SK-N-DZ (cell line): ENCODE measurements at places on chromosomes 4 and X.

- DNase-seq = no peak
These were observed 512.6 kb upstream of the FAM241A start for GRCh38 chr4:111632641-111633151.

- DNase-seq = no peak
These were observed 446 bp upstream of the FAM50A start for GRCh38 chrX:154443479-154443910.

- no peak for DNase-seq
These were observed 313.2 kb downstream of the PACRGL start for GRCh38 chr4:21013501-21013900.

DNA sequence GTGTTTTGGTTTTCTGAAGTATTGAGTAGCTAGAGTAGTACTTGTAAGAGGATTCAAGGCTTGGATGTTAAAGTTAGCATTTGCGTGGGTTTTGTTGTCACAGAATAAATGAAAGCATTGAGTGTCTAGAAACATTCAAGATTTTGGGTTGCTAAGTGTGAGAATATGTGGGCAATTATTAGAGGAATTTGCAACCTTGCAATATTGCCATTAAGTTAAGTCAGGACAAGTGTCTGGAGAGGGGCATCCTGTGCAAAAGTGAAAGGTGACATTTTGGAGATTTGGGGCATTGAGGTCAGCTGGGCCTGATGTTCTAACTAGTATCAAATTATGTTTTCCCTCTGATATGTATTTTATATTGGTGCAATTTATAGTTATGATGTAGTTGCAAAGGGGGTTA lies 533.9 kb upstream of the GRID2 start:
- no peak for DNase-seq

GRCh38 chrX:53305219-53305995 lies 24.0 kb upstream of the IQSEC2 start:
- DNase-seq = no peak

GRCh38 chrX:142096253-142096652 lies 108.8 kb downstream of the MAGEC2 start:
- DNase-seq = no peak

DNA sequence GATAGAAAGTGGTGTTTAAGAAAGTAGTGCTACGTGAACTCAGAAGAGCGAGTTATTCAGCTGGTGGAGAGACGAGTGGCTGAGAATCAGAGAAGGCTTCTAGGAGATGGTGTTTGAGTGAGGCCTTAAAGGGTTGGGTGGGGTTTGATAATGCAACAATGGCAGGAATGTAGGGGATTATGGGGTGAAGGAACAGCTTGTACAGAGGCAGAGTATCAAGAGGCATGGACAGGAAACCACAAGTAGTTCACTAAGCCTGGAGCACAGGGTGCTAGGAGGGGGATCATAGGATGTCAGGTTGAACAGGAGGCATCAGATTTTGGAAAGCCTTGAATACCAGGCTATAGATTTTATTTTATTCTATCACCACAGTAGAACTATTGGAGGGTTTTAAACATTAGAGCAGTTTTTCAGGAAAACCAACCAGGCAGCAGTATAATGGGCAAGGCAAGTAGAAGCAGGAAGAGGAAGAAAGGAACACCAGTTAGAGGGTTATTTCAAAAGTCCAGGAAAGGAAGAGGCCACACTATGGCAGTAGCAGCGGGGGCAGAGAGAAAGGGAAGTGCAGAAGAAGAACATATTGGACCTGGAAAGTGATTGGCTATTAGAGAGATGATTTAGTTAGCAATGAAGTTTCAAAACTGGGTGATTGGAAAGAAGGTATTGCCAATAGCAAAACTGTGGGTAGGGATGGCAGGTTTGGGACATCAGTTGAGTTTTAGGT lies 99.2 kb downstream of the DOCK11 start:
- no peak for DNase-seq

DNA sequence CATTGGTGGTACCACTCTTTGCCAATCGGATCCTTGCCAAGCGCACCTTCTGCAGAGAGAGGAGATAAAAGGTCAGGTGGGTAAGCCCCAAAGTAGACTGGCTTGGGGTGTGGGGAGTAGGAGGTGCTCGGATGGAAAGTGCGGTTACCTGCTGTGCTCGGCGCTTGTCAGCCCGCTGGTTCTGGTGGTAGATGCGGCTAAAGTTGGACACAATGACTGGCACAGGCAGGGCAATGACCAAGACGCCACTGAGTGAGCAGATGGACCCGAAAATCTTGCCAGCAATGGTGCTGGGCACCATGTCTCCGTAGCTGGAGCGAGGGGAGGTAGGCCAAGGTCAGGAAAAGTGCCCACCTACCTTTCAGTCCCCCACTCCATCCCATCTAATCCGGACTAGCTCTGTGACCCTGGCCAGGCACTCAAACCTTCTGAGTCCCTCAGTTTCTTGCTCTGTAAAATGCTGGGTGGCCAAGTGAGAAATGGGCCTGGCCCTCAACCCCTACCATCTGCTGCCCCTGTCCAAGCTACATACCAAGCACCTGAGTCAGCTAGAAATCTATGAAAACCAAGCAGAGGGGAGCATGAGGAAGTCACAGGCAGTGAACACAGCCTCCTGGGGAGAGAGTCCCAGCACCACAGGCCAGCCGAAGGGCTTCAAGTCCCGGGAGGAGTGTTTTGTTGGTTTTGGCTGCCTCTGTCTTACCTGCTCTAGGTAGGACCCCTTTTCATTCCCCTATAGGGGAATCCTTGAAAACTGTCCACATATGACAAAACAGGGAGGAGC lies 4.7 kb downstream of the KCND1 start:
- DNase-seq = no peak

GRCh38 chr4:106238820-106239420 lies 77.1 kb downstream of the TBCK start:
- DNase-seq = peak; percentile 22

GRCh38 chr4:98662055-98662453 lies 3.6 kb upstream of the TSPAN5 start:
- DNase-seq = no peak

DNA sequence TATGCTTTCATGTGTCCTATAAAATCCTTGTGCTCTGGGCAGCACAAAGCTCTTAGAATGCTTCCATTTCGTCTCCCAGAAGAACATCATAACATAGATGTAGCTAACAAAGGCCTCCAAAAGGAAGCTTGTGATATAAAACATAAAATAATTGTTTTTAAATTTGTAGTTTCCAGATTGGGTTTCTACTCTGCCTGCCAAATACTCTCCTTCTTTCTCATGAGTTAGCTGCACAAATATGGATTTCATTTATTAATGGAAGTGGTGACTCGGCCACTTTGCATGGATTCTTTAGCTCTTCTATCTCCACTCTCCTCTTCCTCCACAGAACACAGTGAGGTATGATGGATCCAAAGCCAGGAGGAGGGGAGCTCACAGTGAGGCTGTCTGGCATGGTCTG lies 265.4 kb downstream of the COL25A1 start:
- DNase-seq = no peak

DNA sequence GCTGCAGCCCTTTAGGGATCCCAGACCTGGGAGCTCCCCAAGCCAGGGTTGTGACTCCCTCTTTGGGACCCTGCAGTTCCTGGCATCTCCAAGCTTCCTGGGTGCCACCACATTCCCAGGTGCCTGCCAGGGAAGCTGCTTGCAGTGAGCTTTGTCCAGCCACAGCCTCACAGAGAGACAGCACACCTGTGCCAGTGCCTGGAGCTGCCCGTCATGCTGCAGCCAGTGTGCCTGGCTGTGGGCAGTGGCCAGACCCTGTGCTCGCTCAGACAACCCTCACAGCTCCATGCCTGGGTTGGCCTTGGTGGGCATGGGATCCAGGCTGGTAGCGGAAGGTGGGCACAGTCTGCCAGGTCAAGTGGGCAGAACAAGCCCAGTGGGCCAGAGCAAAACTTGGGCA lies 36.0 kb downstream of the TMPRSS11A start:
- no peak for DNase-seq
